Kidney (tissue), 22 donors: ENCODE measurements at places on chromosomes 7 and 10. TPM values are rescaled to one million over a fixed set of nuclear protein-coding genes. Genes with fewer than 3 reads are reported as not detected.

Gene DNAJC12
- 33.9 TPM for polyA plus RNA-seq

Gene ARL4A
- 11.8 TPM for polyA plus RNA-seq

Gene MNX1
- not detected for polyA plus RNA-seq

Gene ITPRID1
- polyA plus RNA-seq, result not detected

Gene GIMAP7
- polyA plus RNA-seq, result 36.0 TPM

Gene FAM131B
- polyA plus RNA-seq, result 0.19 TPM

Gene TMEM176B
- polyA plus RNA-seq, result 542 TPM

Gene WASL
- polyA plus RNA-seq, result 28.7 TPM

Gene HSPA14
- 9.7 TPM for polyA plus RNA-seq
